ENCODE measurements at places on chromosomes 6 and 20. TPM values are rescaled to one million over a fixed set of nuclear protein-coding genes. Genes with fewer than 3 reads are reported as not detected.

Gene CRIP3
- total RNA-seq, result not detected

Gene WFDC5
- total RNA-seq, result not detected

Gene TP53TG5
- total RNA-seq, result not detected

Gene LAMA2
- total RNA-seq, result 40.2 TPM

Gene DLK2
- total RNA-seq, result 0.64 TPM

Gene HLA-DOB
- 0.43 TPM for total RNA-seq

Gene PACSIN1
- under 0.01 TPM for total RNA-seq

Gene SYTL3
- 1.3 TPM for total RNA-seq

Gene ARG1
- not detected for total RNA-seq

Gene GNL1
- total RNA-seq, result 50.3 TPM

Gene GLP1R
- total RNA-seq, result not detected
